Activated T-cell treated with anti-CD3 and anti-CD28 coated beads, Interleukin-2, amount 50 U/mL, for 72 hours (primary cell): ENCODE measurements at places on chromosomes 1 and 21. TPM values are rescaled to one million over a fixed set of nuclear protein-coding genes. Genes with fewer than 3 reads are reported as not detected.

DNA sequence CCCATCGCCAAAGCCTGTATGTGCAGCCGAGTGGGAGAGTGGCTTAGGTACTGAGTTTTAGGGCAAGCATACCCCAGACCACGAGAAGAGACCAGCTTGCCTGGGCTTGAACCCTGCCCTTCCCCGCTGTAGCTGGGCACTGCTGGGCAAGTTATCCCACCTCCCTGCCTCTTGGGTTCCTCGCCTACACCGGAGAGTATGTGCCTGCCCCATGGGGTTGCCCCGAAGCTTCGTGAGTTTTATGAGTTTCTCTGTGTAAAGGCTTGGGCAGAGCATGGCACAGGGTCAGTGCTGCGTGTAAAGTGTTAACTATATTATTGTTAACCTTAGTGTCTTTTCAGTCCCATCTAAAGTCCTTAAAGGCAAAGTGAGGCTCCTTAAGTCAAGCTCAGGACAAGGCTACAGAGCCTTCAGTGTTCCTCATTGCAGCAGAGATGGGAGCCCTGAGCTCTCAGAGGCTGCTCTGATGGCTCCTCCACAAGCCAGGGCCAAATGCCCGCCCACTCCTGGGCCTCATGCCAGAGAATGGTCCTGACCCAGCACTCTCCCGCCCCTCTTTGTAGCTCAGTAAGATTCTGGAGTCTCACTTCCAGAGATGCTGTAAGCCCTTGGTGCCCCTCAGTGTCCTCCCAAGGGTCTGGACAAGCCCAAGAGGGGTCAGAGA lies 37.0 kb upstream of the KCNA10 start:
- no peak for DNase-seq
- H3K4me3 ChIP-seq = peak overlapping the region; percentile 54
- peaks cover 48% of the 10 kb centered on the region for H3K27me3 ChIP-seq
- H3K36me3 ChIP-seq = no peaks in the 10 kb centered on the region
- H3K27ac ChIP-seq = no peak overlapping the region

DNA sequence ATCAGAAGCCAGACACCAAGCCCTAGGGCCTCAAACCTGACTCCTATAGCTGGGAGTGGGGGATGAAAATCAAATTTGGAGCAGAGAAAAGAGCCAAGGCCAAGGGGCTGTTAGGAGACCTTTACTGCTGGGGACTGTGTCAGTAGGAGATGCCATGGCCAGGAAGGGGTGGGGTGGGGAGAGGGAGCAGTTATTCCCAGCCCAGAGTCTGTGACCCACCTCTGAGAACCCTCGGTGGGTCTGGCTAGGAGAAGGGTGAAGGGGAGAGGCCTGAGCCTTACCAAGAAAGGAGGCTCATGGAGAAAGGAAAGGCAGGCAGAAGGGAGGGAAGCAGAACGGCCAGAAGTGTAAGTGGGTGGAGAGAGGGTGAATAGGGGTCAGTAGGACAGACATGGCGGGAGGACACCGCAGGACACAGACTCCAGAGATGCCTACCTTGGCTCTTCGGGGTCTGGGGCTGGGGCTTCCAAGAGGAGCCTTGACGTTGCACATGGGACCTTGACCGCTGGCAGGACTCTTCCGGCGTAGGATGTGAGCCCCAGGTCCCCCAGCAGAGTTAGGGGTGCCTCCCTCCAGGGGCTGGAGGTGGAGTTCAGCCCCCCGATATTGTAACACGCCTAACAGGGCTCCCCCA lies 1.2 kb downstream of the ADAMTS4 start:
- H3K27ac ChIP-seq = no peak overlapping the region
- H3K27me3 ChIP-seq = no peaks in the 10 kb centered on the region
- peaks cover 3% of the 10 kb centered on the region for H3K36me3 ChIP-seq
- no peak overlapping the region for H3K4me3 ChIP-seq

GRCh38 chr21:29022166-29022565 lies 2.3 kb upstream of the USP16 start:
- H3K27me3 ChIP-seq = no peaks in the 10 kb centered on the region
- peak; percentile 12 for DNase-seq
- H3K27ac ChIP-seq = peak overlapping the region; percentile 76

- H3K27ac ChIP-seq = no peak overlapping the region
- H3K4me3 ChIP-seq = no peak overlapping the region
- no peaks in the 10 kb centered on the region for H3K36me3 ChIP-seq
- DNase-seq = no peak
- peaks cover 6% of the 10 kb centered on the region for H3K27me3 ChIP-seq
Observed at GRCh38 chr1:100671601-100672000, 47.9 kb upstream of the VCAM1 start.

DNA sequence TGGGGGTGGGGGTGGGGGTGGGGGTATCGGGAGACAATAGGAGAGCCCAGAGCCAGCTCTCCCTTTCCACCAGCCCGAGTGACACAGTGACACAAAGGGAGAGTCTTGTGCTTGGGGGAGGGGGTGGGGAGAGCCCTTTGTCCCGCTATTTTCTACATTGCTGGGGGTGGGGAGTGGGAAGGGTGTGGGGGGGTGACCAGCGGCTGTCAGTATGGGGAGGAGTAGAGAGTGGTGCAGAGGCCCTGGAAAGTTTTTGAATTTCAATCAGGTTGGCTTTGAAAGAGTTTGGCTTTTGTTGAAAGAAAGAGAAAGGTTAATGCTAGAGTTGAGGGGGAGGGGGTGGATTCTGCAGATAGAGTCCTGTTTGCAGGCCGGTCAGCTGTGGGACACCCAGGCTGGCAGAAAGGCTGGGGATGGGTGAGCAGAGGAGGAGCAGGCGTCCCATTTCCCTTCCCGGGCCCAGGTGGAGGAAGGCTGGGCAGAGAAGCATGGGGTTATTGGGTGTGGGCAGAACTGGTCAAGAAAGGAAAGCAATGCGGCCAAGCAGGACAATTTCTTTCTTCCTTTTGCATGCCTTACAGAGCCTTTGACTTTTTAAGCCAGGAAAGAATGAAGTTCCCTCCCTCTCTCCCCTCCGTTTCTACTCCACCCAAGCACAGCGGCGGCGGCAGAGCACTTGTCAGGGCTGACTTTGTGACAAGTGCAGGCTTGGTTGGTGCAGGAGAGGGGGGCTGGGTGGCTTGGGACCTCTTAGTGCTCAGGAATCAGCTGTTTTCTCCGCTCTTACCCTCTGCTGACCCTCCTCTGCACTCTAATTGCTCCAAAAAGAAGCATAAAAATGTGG lies 96.2 kb downstream of the RNF220 start:
- no peaks in the 10 kb centered on the region for H3K36me3 ChIP-seq
- no peaks in the 10 kb centered on the region for H3K4me1 ChIP-seq
- H3K27ac ChIP-seq = no peak overlapping the region
- H3K27me3 ChIP-seq = no peaks in the 10 kb centered on the region
- H3K4me3 ChIP-seq = no peak overlapping the region

Gene CLDN8
- not detected for total RNA-seq

Gene YBEY
- 22.3 TPM for total RNA-seq

- H3K36me3 ChIP-seq = no peaks in the 10 kb centered on the region
- no peaks in the 10 kb centered on the region for H3K27me3 ChIP-seq
Observed at GRCh38 chr1:33093004-33093403, 12.1 kb downstream of the AZIN2 start.

DNA sequence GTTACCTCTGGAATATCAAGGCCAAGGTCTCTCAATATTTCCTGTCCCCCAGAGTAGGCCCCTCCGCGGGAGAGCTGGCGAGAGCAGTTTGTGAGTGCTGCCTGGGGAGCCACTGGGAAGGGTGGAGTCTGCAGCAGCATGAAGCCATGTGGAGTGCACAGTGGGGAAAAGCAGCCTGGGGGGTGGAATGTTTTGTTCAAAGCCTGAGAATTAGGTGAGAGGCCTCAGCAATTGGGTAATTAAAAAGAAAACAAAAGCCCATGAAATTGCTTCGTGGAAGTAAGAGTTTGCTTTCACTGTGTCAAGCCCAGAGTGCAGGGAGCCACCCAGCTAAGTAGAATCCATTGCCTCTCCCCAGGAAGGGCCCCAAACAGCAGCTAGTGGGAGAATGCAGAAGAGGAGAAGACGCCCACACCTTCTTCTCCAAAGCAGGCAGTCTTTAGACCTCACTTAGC lies 30.2 kb upstream of the DISC1 start:
- no peak overlapping the region for H3K4me3 ChIP-seq
- no peak for DNase-seq
- no peaks in the 10 kb centered on the region for H3K27me3 ChIP-seq
- peaks cover 10% of the 10 kb centered on the region for H3K4me1 ChIP-seq

DNA sequence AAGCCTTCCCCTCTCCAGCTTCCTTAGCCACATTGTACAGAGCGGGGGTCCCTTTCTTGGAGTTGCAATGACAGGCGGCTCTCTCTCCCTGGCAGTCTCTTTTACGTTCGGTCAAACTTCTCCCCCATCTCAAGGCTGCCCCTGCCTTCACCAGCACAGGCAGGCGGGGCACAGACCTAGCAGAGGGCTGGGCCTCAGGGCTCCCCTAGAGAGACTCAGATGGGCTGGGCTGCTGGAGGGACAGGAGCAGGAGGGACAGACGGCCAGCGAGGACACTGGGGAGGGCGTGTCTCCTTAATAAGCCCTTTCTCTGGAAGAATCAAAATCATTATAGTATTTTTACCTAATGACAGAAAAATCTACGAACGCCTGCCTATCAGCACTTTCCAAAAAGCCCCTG lies 79.6 kb downstream of the CASZ1 start:
- H3K27me3 ChIP-seq = peaks cover 14% of the 10 kb centered on the region
- no peak overlapping the region for H3K4me3 ChIP-seq
- H3K27ac ChIP-seq = no peak overlapping the region
- H3K4me1 ChIP-seq = no peaks in the 10 kb centered on the region

GRCh38 chr1:3483801-3484444 lies 29.5 kb downstream of the ARHGEF16 start:
- H3K27ac ChIP-seq = no peak overlapping the region
- H3K27me3 ChIP-seq = no peaks in the 10 kb centered on the region
- no peaks in the 10 kb centered on the region for H3K4me1 ChIP-seq
- DNase-seq = peak; percentile 56

DNA sequence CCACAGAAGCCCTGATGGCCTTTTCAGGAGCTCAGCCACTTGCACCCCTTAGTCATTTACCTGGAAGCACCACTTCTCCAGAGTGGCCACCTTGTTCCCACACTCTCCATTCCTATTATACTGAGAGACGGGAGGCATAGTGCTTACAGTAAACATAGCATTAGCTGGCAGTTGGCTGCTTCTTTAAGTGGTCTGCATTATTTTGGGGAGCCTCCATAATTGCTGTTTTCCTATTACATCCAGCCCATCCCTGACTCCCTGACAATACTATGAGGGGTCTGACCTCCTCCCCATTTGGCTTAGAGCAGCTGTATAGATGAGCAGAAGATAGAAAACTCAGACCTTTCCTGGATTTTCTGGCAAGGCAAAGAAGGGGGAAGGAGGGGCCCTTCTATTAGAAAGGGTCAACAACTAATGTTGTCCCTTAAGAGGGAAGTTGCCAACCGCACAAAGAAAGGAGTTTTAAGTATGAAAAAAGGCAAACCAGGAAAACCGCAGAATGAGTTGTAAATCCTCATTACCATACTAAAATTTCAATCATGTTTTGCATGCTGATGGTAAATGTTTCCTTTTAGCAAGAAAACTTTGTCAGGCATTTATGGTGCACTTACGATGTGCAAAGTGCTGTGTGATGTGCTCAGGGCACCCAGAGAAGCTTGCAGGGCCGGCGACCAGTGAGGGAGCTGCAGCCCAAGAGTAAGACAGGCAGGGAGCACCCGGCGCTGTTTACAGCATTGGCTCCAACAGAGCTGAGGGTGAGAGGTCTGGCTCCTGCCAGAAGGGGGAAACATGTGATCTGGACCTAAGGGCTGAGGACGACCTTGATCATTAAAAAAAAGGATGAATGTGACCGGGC lies 167.3 kb downstream of the ZZZ3 start:
- H3K27me3 ChIP-seq = no peaks in the 10 kb centered on the region
- no peak overlapping the region for H3K27ac ChIP-seq
- H3K36me3 ChIP-seq = peaks cover 6% of the 10 kb centered on the region
- H3K4me3 ChIP-seq = no peak overlapping the region
- H3K4me1 ChIP-seq = peaks cover 7% of the 10 kb centered on the region

DNA sequence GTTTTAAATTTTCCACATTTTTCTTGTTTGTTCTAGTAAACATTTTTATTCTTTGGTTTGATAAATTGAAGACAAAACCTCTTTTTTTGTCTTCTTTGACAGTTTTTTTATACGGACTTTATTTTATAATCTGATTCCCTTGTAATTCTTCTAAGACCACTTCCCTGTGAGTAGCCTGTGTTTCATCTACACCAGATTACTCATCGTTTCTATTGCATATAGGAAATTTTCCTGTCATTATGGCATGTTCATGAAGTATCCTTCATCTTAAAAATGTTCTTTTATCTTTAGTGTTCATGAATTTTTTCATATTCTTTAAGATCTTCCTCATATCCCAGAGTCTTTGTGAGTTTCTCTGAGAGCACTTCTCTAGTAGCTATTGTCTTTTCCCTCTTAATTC lies 109.8 kb downstream of the USP25 start:
- DNase-seq = no peak
- H3K4me1 ChIP-seq = no peaks in the 10 kb centered on the region
- no peak overlapping the region for H3K27ac ChIP-seq
- H3K36me3 ChIP-seq = no peaks in the 10 kb centered on the region
- no peak overlapping the region for H3K4me3 ChIP-seq

Gene SAMD13
- 1.7 TPM for total RNA-seq

- peaks cover 6% of the 10 kb centered on the region for H3K36me3 ChIP-seq
- no peaks in the 10 kb centered on the region for H3K4me1 ChIP-seq
- no peak for DNase-seq
- no peak overlapping the region for H3K27ac ChIP-seq
Observed at GRCh38 chr1:38839363-38839762, 20.2 kb downstream of the RRAGC start.

- DNase-seq = no peak
- H3K36me3 ChIP-seq = no peaks in the 10 kb centered on the region
- H3K4me1 ChIP-seq = no peaks in the 10 kb centered on the region
- H3K27me3 ChIP-seq = peaks cover 11% of the 10 kb centered on the region
- no peak overlapping the region for H3K4me3 ChIP-seq
- H3K27ac ChIP-seq = no peak overlapping the region
Observed at GRCh38 chr1:205949753-205950152, 6.5 kb upstream of the SLC26A9 start.

DNA sequence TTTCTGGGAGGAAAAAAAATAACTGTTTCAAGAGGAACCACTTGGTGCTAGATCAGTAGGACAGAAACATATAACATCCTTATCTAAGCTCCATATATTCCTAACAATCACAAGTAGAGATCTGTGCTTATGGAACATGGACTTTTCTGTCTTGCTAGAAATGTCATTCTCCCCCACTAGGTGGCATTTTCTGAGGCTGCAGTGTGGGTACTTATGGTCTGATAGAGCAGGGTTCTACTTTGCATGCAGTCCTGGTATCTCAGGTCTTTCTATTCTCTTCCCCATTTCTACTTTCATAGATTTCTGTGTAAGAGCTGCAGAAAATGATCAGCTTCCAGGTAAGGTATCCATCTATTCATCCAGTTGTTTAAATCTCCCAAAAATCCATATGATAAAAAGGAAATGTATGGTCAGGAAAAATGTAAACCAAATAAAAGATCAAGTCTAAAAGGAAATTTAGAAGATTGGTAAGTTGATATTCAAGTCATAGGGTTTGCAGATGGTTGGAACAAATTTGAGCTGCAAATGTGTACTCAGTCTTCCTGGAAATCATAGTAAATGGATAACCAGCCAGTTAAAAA lies 1.5 kb downstream of the ZNF684 start:
- H3K36me3 ChIP-seq = peaks cover 17% of the 10 kb centered on the region
- peak overlapping the region; percentile 97 for H3K4me3 ChIP-seq
- no peak overlapping the region for H3K27ac ChIP-seq
- peaks cover 25% of the 10 kb centered on the region for H3K4me1 ChIP-seq
